ENCODE measurements at places on chromosomes 4 and X.

DNA sequence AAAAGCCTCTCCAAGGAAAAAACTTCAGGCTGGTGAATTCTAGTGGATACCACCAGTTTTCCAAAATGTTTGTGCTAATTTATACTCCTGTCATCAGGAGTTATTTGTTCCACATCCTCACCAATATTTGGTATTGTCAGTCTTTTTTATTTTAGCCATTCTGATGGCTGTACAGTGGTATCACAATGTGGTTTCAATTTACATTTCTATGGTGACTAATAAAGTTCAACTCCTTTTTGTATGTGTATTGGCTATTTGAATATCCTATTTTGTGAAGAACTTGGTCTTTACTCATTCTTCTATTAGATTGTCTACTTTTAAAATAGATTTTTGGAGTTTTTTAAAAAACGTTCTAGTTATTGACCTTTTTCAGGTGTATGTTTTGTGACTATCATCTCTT lies 33.0 kb upstream of the FRAS1 start:
- DNase-seq = no peak

GRCh38 chr4:110484767-110485166 lies 8.8 kb downstream of the ENPEP start:
- DNase-seq = no peak

DNA sequence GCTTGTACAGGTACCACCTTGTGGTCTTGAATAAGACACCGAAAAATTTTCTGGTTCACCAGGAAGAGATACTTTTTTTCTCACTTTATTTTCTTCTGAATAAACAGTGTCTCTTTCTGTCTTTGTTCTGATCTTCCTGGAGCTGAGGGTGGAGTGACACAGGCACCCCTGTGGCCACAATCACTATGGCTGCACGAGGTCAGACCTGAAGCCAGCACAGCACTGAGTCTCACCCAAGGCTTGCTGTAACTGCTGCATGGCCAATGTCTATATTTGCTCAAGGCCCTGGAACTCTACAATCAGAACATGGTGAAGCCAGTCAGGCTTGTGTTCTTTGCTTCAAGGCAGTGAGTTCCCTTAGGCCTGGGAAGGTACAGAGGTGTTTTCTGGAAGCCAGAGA lies 87.2 kb downstream of the GPR174 start:
- DNase-seq = no peak

DNA sequence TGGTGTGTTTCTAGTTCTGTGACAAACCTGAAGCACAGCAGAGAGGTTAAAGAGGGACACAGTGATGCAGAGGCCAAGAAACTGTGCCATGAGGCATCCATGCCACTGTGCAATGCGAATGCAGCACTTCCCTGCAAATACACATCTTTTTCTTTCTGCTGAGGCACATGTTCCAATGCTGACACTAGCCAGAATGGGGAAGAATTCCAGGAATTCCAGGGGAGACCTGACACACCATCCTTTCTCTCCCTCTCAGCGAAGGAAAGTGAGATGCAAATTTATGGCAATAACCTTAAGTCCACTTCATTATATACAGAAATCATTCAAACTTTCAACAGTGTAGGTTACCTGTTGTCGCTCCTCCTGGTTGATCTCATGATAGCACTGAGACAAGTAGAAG lies 204.8 kb downstream of the LDB2 start:
- DNase-seq = no peak

GRCh38 chr4:158945529-158946108 lies 157.3 kb upstream of the RAPGEF2 start:
- DNase-seq = no peak

- no peak for DNase-seq
Observed at GRCh38 chr4:576991-577498, 950 bp upstream of the TMEM271 start.

- no peak for DNase-seq
Observed at GRCh38 chrX:22760513-22761057, 239.2 kb upstream of the DDX53 start.

DNA sequence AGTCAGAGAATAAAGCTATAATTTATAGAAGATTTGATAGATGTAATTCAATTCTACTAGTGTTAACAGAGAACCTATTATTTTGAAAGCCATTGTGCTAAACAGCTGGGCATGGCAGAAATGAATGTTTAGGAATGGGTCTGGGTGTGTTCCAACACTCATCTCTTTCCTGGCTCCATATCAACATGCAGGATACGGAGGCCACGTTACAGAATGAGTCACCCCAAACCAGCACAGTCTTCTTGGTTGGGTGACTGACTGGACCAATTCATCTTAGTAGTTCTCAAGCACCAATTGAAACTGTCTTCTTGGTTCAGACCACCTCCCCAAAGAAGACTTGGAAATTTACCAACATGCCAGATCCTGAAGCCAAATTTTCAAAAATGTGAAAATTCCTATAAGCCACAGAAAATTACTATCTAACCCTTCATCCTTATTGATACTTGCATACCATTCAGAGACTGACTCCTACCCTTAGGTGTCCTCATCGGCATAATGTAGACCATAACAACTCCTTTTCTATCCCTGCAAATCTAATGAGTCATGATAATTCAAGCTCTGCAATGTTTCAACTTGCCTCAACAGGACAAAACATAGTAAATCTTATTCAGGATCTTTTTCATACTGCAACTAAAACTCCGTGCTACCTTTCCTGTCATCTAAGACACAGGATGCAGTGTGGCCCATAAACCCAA lies 52.0 kb upstream of the ATOH1 start:
- DNase-seq = no peak

DNA sequence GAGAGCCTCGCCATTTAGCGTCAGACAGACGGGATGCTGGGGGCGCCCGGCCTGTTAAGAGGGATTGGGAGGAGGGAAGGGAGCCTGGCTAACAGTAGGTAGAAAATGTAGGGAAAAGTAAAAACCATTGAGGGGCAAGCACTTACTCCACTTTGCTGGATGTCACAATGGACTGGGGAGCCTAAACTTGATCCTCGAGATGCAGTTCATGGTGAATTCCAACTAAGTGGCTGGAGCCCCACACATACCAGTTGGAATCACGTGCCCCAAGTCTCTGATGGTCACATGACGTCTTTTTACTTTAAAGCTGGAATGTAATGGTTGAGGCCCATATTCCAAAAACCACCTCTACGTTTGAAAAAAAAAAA lies 1.5 kb downstream of the PLS3 start:
- no peak for DNase-seq

DNA sequence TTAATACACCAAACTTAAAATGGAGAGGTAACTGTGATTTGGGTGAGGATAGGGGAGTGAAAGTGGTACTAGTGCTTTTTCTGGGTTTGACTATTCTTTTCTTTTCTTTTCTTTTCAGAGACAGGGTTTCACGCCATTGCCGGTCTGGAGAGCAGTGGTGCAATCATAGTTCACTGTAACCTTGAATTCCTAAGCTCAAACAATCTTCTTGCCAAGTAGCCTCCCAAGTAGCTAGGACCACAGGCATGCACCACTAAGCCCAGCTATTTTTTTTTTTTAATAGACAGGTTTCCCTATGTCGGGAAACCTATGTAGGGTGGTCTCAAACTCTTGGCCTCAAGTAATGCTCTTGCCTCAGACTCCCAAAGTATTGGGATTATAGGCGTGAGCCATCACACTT lies 3.0 kb upstream of the ARMCX4 start:
- no peak for DNase-seq

GRCh38 chr4:125741825-125742452 lies 427.2 kb downstream of the FAT4 start:
- no peak for DNase-seq

DNA sequence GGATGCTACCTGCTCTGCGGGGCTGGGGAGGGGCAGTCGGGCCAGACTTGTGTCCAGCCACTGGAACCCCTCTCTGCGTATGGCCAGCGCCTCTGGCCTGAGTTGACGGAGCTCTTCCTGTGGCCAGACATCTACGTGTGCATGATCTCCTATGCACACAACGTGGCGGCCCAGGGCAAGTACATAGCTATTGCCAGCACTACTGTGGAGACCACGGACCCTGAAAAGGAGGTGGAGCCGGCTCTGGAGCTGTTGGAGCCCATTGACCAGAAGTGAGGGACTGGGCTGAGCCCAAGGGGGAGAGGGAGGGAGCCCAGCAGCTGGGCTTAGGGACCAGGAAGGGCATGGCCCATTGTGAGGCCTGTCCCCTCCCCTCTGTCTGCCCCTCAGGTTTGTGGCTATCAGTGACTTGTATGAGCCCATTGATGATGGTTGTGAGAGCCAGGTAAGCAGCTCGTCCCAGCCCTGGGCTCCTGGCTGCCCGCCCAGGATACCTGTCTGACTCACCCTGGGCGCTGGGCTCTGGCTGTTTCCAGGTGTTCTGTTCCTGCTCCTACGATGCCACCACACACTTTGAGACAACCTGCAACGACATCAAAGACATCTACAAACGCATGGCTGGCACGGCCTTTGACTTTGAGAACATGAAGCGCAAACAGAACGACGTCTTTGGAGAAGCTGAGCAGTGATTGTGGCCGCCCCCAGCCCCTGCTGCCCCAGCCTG lies 1.8 kb upstream of the FAM50A start:
- no peak for DNase-seq

- no peak for DNase-seq
Observed at GRCh38 chrX:71636438-71637252, 18.3 kb upstream of the CXCR3 start.

GRCh38 chr4:179344861-179345260 lies 1902.6 kb upstream of the AGA start:
- DNase-seq = no peak

GRCh38 chr4:78059524-78059889 lies 2.4 kb downstream of the FRAS1 start:
- DNase-seq = peak; percentile 47

DNA sequence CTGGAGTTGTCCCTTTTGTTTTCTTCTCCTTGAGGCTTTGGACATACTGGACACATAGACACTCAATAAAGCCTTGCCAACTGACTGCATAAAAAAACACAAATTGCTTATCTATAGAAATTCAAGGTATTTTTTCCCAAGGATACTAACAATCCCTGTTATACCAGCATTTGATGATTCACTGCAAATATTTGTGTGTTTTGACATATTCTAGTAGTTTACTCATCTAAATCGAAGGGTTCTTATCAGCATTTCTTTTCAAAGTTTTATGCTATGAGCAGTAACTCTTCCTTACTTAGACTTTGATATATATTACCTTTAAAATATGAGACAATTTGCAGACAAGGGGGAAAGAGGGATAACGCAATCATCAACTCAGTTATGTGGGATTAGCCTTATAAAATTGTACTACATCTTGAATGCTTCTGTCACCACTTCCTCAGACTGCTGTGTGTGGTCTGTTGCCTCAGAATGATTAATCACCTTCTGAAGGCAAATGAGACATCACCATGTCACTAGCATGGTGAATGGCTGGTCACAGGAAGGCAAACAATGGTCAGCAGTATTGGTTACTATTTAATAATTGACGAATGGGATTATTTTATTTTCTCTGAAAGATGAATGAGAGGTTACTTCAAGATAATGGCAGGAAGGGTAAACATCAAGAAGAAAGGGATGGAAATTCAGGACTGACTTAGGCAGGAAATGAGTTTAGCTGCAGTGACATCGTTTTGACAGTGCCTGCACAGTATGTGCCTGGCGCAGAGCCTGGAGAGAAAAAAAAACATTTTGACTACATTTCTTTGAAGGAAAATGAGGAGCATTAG lies 544.3 kb upstream of the CNKSR2 start:
- no peak for DNase-seq

GRCh38 chr4:1075809-1076699 lies 37.3 kb downstream of the RNF212 start:
- no peak for DNase-seq

DNA sequence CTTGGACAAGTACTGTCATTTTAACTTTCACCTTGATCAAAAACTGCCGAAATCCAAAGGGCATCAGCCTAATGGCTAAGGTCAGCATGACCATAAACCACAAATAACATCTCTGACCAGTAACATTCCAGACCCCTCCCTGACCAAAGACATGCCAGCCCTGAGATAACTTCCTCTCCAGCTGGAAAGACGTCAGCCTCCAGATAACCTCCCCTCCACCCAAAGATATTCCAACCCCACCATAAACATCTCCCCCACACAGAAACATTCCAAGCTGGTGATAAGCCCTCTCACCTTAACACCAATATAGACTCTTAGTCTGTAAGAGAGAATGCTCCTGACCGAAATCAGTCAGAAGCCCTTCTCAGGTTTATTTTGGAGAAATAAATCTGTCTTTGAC lies 7.4 kb downstream of the PPP1R2C start:
- DNase-seq = no peak

DNA sequence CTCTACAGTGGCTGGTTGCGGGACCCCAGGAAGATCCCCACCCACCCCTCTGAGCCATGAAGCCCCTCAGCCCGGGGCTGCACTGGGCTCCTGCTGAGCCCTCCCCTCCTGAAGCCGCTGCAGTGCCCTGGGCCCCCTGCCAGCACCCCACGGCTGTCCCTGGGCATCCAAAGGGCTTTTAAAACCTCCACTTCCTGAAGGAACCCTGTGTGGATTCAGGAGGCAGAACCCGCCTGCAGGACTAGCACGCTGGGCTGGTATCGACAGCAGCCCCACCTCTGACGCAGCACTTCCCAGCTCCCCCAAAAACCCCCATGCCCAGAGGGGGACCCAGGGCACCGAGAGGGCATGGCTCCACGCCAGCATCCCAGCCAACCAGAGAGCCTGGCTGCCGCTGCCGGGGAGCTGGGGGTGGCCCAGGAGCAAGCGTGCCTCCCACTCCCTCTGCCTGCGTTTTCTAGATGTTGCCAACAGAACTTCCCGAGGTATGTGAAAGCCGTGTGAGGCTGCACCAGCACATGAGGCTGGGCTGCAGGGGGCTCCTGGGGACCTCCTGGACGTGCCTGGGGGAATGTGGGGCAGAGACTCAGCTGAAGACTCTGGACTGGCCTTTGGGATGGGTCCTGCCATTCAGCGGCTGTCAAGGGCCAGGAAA lies 6.3 kb downstream of the MXD4 start:
- peak; percentile 1 for DNase-seq

GRCh38 chr4:136036744-136037143 lies 1495.5 kb downstream of the PCDH18 start:
- DNase-seq = no peak

GRCh38 chrX:110557864-110558263 lies 199.2 kb downstream of the RTL9 start:
- DNase-seq = no peak

- no peak for DNase-seq
Observed at GRCh38 chr4:21001490-21001889, 301.2 kb downstream of the PACRGL start.

DNA sequence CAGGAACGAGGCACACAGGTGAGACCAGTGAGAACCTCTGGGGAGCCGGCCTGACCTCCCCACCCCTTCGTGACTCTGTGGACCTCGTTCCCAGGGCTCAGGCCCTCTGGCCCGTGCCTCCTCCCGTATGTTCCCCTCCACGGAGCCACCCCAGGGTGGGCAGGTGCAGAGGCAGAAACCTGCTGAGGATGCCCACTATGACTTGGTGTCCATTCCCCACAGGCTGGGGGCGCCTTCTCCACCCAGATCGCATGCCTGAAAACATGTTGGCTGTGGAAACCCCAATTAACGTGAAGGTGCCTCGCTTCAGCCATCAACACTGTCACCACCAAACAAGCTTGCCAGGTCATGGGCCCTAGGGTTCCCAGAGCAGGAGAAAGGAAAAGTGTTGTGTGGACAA lies 27.0 kb downstream of the BLOC1S4 start:
- no peak for DNase-seq

Measured in activated CD4-positive, alpha-beta T cell treated with anti-CD3 and anti-CD28 coated beads for 48 hours (primary cell).